ENCODE measurements at places on chromosomes 1 and 21. TPM values are rescaled to one million over a fixed set of nuclear protein-coding genes. Genes with fewer than 3 reads are reported as not detected.
A peak's percentile ranks its signal among the peaks of the same experiment; 100 is the strongest.

DNA sequence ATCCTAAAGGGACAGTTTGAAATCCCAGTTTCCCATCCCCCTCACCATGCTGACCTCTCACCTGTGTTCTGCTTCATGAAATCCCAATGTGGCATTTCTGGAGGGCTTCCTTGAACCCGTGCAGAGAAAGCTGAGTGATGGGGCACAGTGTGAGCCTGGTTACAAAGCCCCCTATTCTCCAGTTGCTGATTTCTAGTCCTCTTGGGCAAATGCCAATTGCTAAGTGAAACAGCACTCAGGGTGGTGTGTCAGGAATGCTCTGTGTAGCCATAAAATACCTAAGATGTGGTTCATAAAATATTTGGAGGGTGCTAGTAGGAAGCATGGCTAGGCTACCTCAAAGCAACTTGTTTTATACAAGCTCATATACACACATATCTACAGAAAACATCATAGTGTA lies 32.0 kb downstream of the SUSD4 start:
- DNase-seq = no peak

GRCh38 chr1:33394770-33395169 lies 36.1 kb downstream of the PHC2 start:
- DNase-seq = no peak

DNA sequence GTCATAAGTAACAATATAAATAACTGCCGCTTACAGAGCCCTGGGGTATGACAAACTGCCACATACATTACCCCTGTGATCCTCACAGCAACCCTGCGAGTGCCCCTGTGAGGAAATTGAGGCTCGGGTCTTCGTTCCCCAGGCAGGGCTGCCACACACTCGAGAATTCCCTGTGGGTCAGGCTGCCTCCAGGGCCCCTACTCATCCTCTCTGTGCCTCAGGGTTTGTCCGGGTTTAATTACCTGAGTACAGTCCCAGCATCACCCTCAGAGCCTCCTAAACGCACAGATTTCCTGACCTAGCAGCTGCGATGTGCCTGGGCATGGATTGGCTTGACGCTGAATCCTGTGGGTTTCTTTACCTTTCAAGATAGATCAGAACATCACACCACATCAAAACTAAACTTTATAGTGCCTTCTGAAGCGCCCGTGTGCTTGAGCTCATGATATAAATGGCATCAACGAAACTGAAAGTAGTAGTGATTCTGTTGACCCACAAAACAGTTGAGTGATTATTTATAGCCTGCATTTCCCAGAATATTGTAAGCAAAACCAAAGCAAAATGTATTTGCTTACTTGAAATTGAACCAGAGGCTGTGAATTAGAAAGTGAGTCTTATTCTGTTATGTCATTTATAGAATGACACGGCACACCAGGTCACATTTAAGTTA lies 14.0 kb downstream of the SLC37A1 start:
- DNase-seq = no peak

DNA sequence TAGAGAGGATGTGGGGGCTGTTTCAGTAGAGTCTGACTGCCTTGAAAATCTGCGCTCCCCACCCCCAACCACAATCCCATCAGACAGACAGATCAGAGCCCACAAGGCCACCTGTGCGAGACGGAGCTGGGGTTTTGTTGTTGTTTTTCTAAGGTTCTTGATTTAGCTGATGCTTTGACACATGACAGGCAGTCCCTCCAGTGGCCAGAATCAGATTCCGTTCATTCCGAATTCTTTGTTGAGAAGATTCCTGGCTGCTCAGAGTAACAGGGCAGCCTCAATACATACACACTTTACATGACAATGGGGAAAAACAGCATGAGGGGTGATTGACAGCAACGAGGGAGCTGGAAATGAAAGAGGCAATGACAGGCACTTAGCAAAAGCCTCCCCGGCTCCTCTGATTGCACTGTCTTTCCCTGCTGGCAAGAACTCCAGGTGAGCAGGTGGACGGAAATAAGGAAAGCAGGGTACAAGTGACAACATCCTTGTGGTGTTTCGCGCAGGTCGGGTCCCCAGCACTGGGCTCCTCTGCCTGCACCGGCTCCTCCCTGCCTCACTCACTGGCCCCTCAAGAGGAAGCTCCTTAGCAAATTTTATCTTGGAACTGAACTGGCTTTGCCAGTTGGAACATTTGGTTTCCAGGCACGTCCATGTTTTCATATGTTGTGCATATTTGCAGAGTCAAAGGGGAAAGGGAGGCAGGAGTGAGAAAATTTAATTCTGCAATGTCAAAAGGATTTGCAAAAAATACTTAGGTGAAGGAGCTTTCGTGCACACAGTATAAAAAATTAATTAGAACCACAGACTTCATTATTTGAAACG lies 148.7 kb downstream of the PGBD5 start:
- DNase-seq = peak; percentile 97

DNA sequence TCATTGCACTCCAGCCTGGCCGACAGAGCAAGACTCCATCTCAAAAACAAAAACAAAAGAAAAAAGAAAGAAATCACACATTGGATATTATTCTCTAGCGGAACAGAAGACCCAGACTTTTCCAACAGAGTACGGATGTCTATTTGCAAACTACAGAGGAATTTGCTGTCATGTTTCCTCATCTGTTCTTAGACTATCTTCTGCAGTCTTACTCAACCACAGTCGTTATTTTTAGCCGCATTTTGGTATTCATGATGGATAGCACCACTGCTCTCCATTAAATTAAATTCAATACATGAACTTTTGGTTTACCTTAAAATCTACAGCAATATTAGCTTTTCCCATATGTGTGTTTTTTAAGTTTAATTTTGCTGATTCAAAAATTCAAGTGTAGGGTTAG lies 14.2 kb upstream of the HEATR1 start:
- DNase-seq = no peak

GRCh38 chr1:11147197-11147770 lies 41.9 kb upstream of the ANGPTL7 start:
- DNase-seq = no peak

- peak; percentile 57 for DNase-seq
These were observed 89.0 kb upstream of the BCAR3 start for GRCh38 chr1:93770640-93771039.

TRAPPC10 gene
- 27.1 TPM for total RNA-seq

DNA sequence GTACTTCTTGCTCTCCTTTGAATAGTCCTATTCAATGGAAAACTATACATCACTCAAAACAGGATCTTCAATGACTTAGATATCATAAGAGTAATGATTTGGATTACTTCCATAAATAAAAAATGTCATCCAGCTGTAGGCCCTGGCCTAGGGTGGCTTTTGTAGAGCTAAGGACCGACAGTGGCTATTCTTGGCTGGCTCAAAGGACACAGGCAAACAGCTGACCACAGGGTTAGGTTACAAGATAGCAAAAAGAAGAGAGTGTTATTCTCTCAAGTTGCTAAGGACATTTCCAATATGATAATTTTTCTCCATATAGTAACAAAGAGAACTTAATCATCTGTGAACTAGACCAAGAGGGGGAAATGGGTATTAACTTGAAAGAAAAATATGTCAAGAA lies 495.1 kb downstream of the PLPP3 start:
- no peak for DNase-seq

GRCh38 chr1:202333861-202334260 lies 7.9 kb downstream of the UBE2T start:
- DNase-seq = no peak

DNA sequence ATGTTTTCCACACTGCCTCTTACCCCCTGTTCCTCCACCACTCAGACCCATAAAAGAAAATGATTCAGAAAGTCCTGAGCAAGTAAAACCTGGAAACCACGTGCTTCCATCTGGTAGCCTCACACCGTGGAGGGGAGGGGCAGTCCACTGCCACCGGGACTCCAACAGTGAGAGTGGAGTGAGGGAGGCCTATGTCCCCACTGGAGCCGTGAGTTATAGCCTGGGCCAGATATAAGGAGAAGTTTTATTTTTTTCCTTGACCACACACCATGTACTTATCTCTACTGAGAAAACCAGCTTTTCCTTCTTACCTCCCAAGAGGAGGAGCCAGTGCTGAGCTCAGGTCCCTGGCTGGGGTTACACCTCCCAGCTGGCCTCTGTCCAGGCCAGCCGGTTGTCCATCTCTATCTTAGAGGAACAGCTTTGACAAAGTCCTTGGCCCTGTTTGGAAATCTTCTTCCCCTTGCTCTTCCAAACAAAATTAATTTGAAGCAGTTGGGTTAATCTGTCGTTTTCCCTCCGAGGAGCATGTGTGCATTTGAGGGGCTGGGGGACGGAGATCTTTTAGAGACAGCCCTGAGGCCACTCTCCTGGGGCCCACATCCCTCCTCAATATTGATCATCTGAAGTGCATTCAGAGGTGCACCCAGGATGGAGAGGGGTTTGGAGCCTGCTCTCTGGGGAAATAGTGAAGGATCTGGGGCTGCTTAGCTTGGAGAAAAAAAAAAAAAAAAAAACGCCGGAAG lies 49.1 kb upstream of the SERBP1 start:
- DNase-seq = no peak

GRCh38 chr1:218679391-218679790 lies 334.3 kb downstream of the TGFB2 start:
- no peak for DNase-seq

DNA sequence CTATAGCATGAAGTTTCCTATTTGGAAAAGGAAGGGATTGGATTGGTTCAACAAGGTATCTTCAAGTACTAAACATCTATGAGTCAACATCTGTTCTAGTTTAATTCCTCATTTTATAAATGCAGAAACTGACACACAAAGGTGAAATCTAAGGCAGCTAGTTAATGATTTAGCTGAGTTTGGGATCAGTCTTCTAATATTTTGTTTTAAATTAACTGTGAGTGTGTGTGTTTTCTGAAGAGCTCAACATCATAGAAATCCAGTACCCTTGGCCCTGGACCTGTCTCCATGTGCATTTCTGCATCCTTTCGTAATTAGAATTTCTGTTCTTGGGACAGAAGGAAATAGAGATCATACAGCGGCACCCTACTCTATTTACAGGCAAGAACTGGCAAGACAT lies 105.9 kb downstream of the RGS2 start:
- no peak for DNase-seq

DNA sequence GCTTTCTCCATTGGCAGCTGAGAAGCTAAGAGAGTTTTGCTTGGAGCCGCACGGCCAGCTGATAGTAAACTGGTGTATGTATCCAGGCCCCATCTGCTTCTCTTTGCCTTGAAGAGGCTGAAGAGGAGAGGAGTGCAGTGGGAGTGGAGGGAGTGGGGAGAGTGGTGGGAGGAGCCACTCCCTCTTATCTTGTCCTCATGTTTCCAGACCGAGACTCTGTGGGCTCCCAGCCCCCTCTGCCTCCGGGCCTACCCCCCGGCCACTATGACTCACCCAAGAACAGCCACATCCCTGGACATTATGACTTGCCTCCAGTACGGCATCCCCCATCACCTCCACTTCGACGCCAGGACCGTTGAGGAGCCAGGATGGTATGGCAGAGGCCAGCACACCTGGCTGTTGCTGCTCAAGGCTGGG lies 6.0 kb upstream of the LRRC71 start:
- DNase-seq = no peak

DNA sequence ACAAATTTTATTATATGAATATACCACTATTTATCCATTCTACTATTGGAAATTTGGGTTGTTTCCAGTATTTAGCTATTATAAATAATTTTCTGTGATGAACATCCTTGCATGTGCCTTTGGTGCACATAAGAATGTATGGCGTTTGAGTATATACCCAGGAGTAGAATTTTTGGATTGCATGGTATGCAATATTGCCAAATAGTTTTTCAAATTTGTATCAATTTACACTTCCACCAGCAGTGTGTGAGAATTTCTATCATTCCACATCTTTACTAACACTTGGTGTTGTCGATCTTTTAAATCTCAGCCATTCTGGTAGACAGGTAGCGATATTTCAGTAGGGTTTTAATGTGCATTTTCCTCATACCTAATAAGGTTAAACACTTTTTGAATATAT lies 9.2 kb upstream of the FNBP1L start:
- DNase-seq = no peak

DNA sequence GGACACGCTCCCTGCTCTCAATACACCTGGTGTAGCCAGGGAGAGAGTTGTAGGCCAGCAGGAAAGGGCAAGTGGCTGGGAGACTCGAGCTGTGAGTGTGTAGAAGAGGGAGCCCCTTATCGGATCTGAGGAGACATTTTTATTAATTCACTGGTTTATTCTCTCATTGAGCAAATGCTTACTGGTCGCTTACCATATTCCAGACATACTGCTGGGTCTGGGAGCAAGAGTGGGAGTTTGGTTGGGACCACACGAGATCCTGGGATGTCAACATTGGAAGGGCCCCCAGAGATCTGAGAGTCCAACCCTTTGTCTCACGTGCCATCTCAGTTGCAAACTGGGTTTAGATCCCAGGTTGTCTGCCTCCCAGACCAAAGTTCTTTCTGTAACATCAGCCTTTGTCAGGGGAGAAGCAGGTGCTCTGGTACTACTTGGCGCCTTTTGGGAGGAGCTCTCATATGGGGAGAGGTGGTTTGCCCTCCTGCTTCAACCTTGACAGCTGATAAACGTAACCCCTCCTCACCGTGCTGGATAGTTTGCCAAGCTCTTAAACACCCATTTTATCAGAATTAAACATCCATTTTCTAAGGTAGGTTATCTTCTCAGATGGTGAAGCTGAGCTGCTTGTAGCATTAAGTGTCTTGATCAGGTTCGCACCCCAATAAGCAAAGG lies 742 bp downstream of the TMEM222 start:
- no peak for DNase-seq

NR5A2 gene
- total RNA-seq = 8.8 TPM

- DNase-seq = peak; percentile 91
These were observed 21.6 kb upstream of the STUM start for GRCh38 chr1:226526801-226527595.

EPHA8 gene
- 5.0 TPM for total RNA-seq

DNA sequence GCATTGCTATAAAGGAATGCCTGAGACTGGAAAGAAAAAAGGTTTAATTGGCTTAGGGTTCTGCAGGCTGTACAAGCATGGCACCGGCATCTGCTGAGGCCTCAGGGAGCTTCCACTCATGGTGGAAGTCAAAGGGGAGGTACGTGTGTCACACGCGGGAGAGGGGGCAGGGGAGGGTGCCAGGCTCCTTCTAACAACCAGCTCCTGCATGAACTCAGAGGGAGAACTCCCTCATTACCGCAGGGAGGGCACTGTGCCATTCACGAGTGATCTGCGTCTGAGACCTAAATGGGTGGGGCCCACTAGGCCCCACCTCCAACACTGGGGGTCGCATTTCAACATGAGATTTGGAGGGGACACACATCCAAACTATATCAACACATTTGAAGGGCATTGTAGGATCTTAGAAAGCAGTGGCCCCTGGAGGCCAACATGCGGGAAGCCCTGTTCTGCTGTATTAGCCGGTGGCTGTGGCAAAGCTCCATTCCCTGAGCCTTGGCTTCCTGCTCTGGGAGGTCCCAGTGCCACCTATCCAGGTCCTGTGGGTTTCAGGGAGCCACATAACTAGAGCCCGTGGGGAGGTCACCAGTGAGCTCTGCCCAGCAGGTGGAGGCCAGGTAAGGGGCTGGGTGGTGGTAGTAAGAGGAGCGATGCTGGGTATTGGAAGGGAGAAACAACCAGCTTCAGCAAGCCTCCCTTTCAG lies 10.0 kb downstream of the WNT3A start:
- DNase-seq = no peak

CTTNBP2NL gene
- total RNA-seq = 13.3 TPM

DNA sequence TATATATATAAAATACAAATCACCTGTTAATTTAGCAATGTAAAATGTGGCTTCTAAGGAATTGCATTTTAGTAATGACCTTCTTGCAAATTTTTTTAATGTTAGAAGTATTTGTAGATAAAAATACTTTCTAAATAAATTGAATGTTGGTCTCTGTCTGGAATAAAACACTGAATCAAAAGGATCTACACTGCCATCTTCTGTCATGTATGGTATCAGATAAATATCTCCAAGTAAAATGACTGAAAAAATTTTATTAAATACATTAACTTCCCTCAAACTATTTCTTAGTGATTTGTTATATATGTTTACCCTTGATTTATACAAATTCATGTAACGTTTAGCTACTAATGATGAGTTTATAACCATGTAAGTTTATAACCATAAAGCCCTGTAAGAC lies 2029.3 kb downstream of the MRPL39 start:
- no peak for DNase-seq

Measured in GM23338 (cell line).